Right atrium auricular region (tissue), 2 donors: ENCODE measurements at places on chromosomes 11 and 22.

GRCh38 chr22:36347094-36347493 is 40.7 kb downstream of the MYH9 start:
- no peak for DNase-seq
- H3K27ac ChIP-seq = peak overlapping the region; percentile 52
- peaks cover 65% of the 10 kb centered on the region for H3K36me3 ChIP-seq
- H3K4me1 ChIP-seq = no peaks in the 10 kb centered on the region
- no peak overlapping the region for H3K4me3 ChIP-seq

GRCh38 chr11:97972731-97973130 is 1048.0 kb upstream of the CNTN5 start:
- no peak for DNase-seq
- no peaks in the 10 kb centered on the region for H3K4me1 ChIP-seq
- H3K27ac ChIP-seq = no peak overlapping the region
- H3K27me3 ChIP-seq = no peaks in the 10 kb centered on the region

DNA sequence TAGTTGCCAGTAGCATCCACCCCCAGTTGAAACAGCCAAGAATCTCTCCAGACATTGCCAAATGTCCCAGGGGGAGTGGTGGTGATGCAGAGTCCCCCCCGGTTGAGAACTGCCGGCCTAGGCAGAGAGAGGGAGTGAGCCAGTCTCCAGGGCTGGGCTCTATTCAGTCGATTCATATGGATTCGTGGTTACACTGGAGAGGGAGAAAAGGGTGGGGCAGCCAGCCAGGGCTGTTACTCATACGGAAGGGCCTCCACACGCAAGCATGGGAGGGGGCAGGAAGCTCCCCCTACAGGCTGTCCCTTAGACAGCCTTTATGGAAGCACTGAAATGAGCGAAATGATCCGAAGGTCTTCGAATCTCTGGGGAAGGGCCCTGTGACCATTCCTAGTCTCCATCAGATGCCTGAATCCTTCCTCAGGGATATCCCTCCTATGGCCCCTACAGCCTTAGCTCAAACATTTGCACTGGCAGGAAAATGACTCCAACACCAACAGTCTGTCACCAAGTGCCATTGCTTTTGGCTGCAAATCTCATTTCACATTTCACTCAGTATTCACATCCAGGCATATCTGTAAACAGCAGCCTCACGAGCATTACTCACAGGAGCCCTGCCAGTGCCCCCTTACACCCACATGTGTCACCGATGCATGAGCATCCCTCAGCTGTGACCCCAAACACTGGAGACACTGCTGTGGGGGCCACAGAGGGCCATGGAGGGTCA is 18.4 kb upstream of the TLCD5 start:
- H3K36me3 ChIP-seq = no peaks in the 10 kb centered on the region
- DNase-seq = no peak
- no peaks in the 10 kb centered on the region for H3K4me1 ChIP-seq
- no peaks in the 10 kb centered on the region for H3K27me3 ChIP-seq

DNA sequence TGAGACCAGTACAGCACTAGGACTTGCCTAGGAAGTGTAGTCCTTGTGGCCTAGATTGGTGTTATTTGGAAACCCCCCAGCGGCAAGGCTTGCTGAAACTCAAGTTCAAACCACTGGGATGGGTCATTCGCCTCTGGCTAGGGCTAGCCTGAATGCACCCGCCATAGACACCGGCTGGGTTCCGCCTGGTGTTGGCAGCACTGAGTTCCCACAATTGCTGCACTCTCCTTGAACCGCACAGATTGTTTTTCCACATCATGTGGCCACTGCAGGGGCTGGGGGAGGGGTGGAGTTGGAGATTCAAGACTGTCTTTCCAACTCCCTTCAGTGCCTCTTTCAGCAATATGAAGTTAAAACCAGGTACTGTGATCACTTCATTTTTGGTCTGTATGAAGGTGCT is 43.1 kb downstream of the CCDC73 start:
- no peaks in the 10 kb centered on the region for H3K36me3 ChIP-seq
- no peaks in the 10 kb centered on the region for H3K4me1 ChIP-seq
- DNase-seq = no peak
- no peak overlapping the region for H3K4me3 ChIP-seq
- H3K27me3 ChIP-seq = no peaks in the 10 kb centered on the region
- no peak overlapping the region for H3K27ac ChIP-seq

GRCh38 chr11:103844327-103845215 is 191.9 kb upstream of the DDI1 start:
- H3K36me3 ChIP-seq = no peaks in the 10 kb centered on the region
- H3K4me1 ChIP-seq = no peaks in the 10 kb centered on the region
- H3K27ac ChIP-seq = no peak overlapping the region
- no peaks in the 10 kb centered on the region for H3K27me3 ChIP-seq
- no peak for DNase-seq

- no peak overlapping the region for H3K4me3 ChIP-seq
- no peak for DNase-seq
- H3K36me3 ChIP-seq = no peaks in the 10 kb centered on the region
- H3K4me1 ChIP-seq = peaks cover 7% of the 10 kb centered on the region
- H3K27me3 ChIP-seq = no peaks in the 10 kb centered on the region
These were observed 111.7 kb downstream of the CD44 start for GRCh38 chr11:35250621-35251020.

DNA sequence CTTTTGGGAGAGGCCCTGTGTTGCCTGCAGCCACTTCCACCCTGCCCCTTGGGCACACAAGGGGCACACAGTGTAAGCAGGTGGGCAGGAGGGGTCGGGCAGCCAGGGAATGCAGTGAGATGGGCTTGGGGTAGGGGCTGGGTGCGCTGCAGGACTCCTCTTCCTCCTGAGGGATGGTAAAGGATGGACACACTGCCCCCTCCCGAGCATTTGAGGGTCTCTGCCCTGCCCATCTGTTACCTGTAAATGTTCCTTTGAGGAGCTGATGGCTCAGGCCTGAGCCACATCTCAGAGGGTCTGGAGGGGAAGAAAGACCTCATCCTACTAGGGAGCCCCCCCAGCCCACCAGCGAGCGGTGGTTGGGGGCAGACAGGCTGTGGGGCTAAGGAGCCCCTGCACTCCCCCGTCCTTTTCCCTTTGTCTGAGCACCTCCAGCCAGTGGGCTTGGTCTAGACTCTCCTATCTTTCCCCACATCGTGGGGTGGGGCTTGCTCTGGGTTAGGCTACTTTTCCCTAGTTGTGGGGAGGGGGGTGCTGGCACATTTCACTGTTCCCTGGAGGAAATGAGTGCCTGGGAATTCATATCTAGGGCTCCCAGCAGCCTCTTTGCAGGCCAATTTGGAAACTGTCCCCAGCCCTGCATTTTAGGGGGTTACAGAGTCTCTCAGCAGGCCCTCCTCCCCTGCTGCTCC is 1.7 kb upstream of the TSSC4 start:
- no peak for DNase-seq
- H3K4me1 ChIP-seq = no peaks in the 10 kb centered on the region
- peak overlapping the region; percentile 95 for H3K27ac ChIP-seq
- peaks cover 67% of the 10 kb centered on the region for H3K36me3 ChIP-seq
- no peak overlapping the region for H3K4me3 ChIP-seq

DNA sequence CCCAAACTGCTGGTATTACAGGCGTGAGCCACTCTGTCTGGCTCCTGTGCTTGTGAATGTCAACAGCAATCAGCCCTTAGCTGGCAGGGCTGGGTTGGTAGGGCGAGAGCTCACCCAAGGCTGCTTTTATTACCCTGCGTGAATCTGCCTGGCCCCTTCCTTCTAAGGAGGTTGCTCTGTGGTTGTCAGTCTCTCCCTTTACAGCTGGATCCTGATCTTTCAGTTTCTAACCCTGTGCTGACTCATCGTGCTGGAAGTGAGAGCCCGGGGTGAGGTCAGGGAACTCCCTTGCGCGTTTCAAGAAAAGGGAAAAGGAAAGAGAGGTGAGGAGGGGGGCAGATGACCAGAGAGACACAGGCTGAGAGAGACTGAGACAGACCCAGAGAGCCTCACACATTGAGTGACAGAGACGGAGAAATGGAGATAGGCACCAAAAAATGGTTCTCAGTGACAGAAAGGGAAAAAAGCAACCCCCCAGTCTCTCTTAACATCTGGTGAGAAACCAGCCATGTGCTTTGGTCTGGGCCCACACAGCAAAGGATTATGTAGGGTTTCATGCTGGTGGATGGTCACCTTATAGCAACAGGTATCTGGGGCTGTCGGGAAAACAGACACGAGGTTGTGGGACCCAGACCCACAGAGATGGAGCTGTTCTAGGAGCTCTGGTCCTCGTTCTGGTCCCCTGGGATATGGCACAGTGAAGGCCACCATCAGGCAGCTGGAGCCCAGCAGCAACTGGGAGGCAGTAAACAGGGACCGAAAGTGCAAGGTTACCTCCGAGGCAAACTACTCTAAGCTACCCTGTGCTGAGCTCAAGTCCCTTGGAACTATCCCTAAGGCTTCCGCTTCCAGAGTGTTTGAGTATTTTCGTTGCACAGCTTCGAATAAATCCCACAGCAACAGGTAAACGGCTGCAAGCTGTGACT is 2.5 kb downstream of the TCN2 start:
- H3K27ac ChIP-seq = peak overlapping the region; percentile 72
- H3K36me3 ChIP-seq = peaks cover 3% of the 10 kb centered on the region
- H3K27me3 ChIP-seq = no peaks in the 10 kb centered on the region
- DNase-seq = peak; percentile 79
- peak overlapping the region; percentile 8 for H3K4me3 ChIP-seq

DNA sequence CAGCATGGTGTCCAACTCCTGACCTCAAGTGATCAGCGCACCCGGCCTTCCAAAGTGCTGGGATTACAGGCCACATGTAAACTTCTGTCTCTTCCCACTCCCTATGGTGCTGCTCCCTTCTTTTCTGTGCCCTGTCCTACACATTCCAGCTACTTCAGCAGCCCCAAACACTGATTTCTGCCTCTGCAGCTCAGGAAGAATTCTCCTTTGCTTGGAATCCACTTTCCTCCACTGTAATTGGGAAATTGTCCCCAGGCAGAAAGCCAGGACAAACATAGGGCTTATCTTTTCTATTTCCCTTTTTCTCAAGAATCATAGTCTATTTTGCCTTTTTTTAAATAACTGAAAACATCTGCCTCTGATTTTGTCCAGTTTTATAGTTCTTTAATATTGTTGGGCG is 21.3 kb upstream of the DRG1 start:
- H3K27me3 ChIP-seq = no peaks in the 10 kb centered on the region
- H3K36me3 ChIP-seq = no peaks in the 10 kb centered on the region
- no peak overlapping the region for H3K27ac ChIP-seq
- no peaks in the 10 kb centered on the region for H3K4me1 ChIP-seq
- no peak overlapping the region for H3K4me3 ChIP-seq

GRCh38 chr22:25569983-25570382 is 5.5 kb downstream of the GRK3 start:
- no peak for DNase-seq
- H3K4me3 ChIP-seq = no peak overlapping the region
- no peak overlapping the region for H3K27ac ChIP-seq

DNA sequence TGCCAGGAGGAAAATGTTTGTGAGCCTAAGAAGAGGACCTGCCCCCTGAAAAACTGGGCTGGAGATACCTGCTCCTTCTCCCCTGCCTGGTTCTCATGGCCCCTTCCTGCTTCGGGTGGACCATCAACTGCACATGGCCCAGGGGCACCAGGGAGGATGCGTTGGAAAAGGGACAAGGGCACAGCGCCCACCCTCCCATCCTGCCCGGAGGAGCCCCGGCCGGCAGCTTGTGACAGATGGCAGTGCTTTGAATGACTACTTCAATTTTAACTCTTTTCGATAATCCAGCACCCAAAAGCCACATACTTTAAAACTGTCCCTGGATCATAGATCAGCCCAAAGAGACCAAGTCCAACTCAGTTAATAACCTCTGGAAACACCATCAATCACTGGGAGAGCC is 135.8 kb upstream of the NECTIN1 start:
- H3K27ac ChIP-seq = no peak overlapping the region
- no peaks in the 10 kb centered on the region for H3K36me3 ChIP-seq
- H3K27me3 ChIP-seq = no peaks in the 10 kb centered on the region
- no peaks in the 10 kb centered on the region for H3K4me1 ChIP-seq
- no peak for DNase-seq

- no peaks in the 10 kb centered on the region for H3K27me3 ChIP-seq
- no peaks in the 10 kb centered on the region for H3K36me3 ChIP-seq
- no peaks in the 10 kb centered on the region for H3K4me1 ChIP-seq
- no peak overlapping the region for H3K27ac ChIP-seq
- no peak overlapping the region for H3K4me3 ChIP-seq
- no peak for DNase-seq
These were observed 244.0 kb upstream of the ANO5 start for GRCh38 chr11:21948876-21949275.

- H3K27me3 ChIP-seq = no peaks in the 10 kb centered on the region
- peak; percentile 94 for DNase-seq
- peak overlapping the region; percentile 87 for H3K27ac ChIP-seq
- peaks cover 7% of the 10 kb centered on the region for H3K4me1 ChIP-seq
These were observed 12.2 kb upstream of the CDC42BPG start for GRCh38 chr11:64856382-64857227.

DNA sequence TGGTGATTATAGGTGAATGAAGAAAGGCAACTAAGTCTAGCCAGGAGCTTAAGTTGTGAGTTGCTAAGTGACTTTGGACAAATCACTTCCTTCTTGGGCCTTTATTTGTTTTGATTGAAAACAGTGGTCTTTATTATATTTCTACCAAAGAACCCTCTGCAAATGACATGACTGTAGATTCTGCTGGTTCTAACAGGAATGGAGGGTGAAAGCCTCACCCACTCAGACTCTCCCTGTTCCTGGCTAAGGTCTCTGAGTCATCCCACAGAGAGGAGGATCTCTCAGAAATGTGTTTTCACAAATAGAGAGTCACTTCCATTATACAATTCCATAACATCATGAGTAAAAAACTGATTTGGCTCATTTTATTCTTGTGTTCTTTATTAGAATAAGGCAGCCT is 583.9 kb upstream of the LRRC4C start:
- no peak overlapping the region for H3K4me3 ChIP-seq
- no peaks in the 10 kb centered on the region for H3K4me1 ChIP-seq

DNA sequence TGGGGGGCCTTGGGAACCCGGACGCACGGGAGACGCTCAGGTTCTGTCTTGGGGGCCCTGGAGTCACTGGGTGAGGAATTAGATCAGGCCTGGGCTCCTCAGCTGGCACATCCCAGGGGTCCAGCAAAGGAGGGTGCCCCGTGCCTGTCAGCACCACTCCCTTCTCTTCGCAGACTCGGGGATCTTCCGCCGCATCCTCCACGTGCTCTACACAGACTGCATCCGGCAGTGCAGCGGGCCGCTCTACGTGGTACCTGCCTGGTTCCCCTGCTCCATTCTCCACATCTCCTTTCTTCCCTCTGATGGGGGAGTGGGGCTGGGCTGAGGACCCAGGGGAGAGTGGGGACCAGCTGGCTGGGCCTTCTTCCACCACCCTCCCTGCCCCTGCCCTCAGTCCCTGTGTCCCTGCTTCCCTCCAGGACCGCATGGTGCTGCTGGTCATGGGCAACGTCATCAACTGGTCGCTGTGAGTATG is 6.7 kb upstream of the TAGLN start:
- no peaks in the 10 kb centered on the region for H3K4me1 ChIP-seq
- H3K27me3 ChIP-seq = no peaks in the 10 kb centered on the region
- H3K36me3 ChIP-seq = peaks cover 76% of the 10 kb centered on the region
- DNase-seq = no peak
- no peak overlapping the region for H3K27ac ChIP-seq
- H3K4me3 ChIP-seq = no peak overlapping the region

GRCh38 chr11:27698872-27699241 is 1.4 kb downstream of the BDNF start:
- no peaks in the 10 kb centered on the region for H3K27me3 ChIP-seq
- H3K27ac ChIP-seq = no peak overlapping the region
- no peaks in the 10 kb centered on the region for H3K4me1 ChIP-seq
- no peaks in the 10 kb centered on the region for H3K36me3 ChIP-seq
